GM12892 (cell line): ENCODE measurements at places on chromosomes 2 and 18.
A peak's percentile ranks its signal among the peaks of the same experiment; 100 is the strongest.

DNA sequence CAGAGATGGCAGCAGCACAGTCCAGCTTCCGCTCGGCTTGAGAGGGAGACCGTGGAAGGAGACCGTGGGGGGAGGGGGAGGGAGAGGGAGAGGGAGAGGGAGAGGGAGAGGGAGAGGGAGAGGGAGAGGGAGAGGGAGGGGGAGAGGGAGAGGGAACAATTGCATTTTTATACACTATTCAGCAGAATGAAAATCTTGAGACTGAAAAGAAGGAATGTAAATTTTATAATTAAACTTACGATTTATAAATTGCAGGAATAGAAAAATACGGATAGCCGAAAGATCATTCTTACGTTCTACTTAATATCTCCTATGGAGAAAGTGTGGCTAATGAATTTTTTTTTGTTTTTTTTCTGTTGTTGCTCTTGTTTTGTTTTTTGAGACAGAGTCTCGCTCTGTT is 12.5 kb upstream of the COLEC12 start:
- no peak for DNase-seq

GRCh38 chr2:176133389-176133788 is 3.9 kb downstream of the HOXD8 start:
- no peak for DNase-seq

- DNase-seq, result no peak
These were observed 261.1 kb upstream of the FN1 start for GRCh38 chr2:215697003-215697402.

GRCh38 chr2:188091220-188091619 is 200.5 kb upstream of the GULP1 start:
- no peak for DNase-seq

DNA sequence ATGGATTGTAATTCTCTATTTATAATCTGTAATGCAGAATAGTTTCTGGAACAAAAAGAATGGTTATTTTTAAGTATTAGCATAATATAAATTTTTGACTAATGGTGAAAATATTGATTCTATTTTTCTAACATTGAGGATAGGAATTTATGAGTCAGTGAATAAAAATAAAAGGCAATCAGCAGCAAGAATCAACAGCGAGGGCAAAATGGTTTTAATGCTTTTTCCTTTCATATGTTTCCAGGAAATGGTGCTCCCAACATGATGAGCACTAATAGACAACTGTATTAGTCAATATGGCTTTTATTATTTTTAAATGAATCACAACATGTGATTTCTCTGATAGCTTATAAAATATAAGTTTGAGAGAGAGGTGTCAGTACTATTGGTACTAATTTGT is 90.7 kb upstream of the TFPI start:
- DNase-seq, result no peak

DNA sequence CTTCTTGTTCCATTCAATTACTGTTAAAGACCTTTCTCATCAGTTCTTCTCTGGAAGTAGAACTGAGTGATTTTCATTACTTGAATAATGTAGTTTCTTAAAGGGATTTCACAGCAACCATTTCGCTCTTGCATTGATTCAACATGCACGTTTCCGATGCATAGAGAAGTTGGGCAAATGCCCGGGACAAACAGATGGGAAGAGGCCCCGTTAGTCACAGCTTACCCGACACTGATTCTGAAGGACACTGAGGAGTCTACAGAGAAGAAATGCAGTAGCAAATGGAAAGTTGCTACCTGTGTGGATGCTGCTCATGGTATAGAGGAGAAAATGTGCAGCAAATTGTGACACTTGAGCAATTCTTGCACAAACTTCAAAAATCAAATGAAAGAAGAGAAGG is 32.3 kb upstream of the GCG start:
- no peak for DNase-seq

DNA sequence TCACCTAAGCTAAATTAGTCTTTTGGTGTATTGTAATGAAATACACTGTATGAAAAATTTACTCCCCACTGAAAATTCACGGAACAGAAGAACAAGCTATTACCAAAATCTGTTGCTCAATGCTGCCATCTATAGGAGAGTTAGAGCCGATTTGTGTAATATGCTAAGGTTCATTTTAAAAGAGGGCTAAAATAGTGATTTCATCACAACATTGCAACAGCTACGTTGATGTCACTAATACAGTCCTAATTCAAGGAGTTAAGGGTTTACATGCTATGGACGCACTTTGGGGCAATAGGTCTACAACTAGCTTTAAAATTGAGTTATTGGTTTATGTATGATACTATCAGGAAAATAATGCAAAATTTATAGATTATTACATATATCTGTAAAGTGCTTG is 3.0 kb upstream of the IRS1 start:
- DNase-seq, result no peak

DNA sequence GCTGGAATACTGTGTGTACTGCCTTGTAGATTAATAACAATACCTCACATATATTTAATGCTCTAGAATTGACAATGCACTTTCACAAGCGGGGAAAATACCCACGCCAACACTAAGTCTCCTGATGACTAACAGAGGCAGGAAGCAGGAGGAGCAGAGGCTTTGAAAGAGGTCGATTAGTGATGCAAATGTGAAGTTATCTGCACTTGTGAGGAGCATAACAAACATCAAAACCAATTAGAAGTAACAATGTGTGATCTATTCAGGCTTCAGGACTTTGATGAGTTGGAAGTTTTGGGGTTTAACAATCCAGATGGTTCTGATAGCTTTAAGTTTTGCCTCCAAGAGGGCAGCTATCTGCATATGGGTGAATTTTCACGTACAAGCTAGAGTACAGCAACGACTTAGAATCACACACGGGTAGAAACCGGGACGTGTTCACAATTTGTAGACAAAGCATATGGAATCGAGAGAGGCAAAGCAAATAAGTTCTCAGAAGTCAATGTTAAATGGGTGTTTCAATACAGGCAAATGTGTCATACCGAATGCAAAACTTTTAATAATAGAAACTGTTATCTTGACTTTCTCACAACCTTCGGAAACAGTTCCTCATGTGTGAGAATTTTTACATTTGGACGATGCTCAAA is 114.5 kb downstream of the METTL8 start:
- DNase-seq, result no peak

- no peak for DNase-seq
These were observed 67.8 kb downstream of the QPCT start for GRCh38 chr2:37412231-37412630.

DNA sequence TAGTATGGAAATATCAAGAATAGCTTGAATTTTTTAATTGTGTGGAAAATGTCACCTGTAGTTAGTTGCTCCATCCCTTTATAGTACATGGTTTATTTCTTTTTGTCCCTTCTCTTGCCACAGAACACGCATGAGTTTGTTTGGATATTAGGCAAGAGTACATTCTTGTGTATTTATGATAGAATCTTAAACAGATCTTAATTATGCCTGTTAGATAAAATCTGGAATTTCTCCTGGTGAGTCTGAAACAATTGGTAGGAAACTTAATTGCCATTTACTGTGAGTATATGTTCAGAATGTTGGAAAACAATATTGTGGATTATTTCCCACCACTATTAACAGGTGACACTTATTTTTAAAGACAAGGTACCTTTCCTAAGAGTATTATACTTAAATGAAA is 30.2 kb upstream of the CABYR start:
- DNase-seq, result no peak

DNA sequence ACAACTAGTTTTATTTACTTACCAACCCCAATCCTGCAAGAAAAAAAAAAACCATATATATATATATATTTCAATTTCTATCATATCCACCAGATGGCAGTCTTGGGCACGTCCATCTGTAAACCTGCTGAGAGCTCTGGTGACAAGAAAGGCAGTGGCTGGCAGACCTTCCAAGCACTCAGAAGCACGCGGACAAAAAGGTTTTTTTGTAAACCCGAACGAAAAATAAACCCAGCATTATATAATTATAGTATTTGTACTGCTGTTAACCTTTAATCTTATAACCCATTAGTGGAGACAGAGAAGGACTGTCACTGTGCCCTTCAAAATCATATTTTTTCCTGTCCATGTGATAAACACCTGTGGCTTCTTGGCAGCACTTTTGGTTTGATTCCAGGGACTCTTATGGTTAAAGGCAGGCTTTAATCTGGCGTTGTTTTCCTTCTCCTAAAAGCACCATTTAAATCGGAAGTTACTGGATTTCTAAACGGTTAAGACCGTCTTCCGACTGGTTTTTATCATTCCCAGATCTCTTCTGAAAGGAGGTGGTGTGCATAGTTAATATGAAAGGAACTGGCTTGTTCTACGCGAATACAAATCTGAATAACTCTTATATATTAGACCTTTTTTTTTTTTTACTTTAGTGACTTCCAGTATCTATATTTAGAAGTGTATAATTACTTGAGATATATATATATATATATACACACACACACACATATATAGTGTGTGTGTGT is 31.0 kb upstream of the SLC3A1 start:
- DNase-seq, result peak; percentile 16

DNA sequence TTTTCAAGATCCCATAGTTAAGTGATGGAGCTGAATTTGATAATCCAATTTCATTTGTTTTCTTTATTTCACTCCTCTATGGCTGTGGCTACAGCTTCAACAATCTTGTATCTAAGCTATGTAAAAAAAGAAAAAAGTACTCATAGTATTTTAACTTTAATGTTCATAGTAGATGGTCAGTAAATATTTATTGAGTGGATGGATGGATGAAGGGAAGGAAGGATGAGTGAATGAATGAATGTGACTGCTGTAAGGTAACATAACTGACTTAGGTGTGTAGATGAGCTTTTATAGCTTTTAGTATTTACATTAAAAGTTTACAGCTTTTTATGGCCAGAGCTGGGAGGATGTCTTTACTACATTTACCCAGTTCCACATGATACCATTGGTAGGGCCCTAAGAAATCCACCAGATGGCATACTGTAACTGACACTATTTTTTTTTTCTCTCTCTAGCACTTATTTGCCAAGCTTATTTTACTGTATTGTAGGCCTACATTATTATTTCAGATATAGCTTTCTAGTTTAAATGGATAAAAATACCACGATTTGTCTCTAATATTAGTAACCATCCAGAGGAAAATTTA is 13.4 kb upstream of the HRH4 start:
- DNase-seq, result no peak

GRCh38 chr18:46293742-46294181 is 189.6 kb downstream of the HAUS1 start:
- DNase-seq, result no peak

DNA sequence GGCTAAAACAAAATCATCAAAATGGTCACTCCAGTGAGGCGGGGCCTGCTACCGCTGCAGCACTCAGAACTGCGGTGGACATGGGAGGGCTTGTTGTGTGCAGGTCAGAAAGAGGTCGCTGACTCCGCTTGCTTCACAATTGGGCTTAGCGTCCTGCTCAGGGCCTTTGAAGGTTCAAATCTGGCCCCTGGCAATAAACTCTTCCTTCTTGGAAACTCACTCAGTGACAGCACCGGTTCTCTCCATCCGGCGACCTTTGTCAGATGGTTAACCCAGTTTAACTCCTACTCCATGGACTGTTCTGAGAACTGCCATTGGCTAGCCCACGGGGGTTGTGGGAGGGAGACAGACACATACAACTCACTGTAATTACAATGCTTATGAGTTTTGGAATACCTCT is 29.0 kb upstream of the LAPTM4A start:
- DNase-seq, result no peak

GRCh38 chr2:63767307-63767706 is 74.4 kb upstream of the UGP2 start:
- no peak for DNase-seq

DNA sequence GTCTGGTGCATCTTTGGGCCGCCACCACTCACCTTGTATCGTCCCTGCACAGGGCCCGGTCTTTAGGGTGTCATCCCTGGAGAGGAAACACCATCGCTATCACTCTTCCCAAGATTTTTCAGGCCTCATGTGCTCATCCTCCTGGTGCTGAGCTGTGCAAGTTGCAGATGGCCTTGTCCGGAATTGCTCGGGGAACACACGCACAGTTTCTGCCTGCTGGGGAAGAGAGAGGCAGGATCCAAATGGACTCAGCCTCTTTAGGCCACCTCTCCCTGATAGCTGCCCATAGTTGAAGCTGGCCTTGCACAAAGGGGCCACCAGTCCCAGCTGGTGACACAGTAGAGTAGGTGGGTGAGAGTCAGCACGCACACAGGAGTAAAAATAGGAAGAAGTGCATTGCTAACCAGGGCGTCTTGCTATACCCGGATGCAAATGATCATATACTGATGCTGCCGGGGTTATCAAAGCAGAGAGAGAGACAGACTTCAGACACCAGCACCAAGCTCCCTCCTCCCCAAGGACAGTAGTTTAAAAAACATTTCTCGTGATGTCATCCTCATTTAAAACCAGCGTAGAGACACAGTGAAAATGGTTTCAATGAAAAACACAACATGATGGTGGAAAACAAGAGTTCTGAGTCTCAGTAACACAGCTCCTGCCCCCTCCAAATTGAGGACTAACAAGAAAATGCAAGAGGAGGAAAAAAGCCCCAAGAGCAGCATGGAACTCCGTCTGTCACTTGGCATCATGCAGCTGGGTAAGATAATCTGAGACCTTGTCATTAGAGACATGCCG is 147.5 kb upstream of the NCK2 start:
- DNase-seq, result no peak

DNA sequence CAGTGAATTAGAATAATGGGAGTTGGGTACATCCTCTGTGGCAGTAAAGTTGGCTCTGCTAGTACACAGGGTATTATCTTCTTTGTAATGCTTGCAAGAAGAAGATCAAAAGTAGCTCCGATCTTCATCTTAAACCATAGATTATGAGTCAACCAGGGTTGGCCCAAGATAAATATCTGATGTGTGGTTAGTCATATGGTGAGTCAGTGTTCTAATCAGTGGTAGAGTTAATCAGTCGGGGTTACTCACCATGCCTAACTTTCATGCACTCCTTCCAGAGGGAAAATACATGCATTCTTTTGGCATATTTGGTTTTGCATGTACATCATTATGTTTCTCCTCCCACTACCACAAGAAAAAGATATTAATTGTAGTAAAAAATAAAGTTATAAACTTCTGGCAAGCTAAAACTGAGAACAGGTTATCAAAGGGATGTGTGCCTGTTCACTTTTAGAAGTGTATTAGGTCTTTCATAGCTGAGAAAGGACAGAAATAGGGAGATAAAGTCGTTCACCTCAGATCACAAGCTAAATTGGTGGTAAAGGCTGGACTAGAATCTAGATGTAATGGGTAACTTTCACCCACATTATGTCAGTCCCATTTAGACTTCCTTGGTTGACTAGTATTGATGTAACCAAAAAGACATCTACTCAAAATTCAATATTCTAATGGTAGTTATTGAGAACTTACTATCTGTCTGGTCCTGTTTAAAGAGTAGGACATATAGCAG is 684.4 kb downstream of the IRS1 start:
- no peak for DNase-seq

GRCh38 chr2:10720947-10721395 is 459 bp upstream of the ATP6V1C2 start:
- DNase-seq, result no peak
